ENCODE measurements at places on chromosomes 6 and 20. TPM values are rescaled to one million over a fixed set of nuclear protein-coding genes. Genes with fewer than 3 reads are reported as not detected.

DNA sequence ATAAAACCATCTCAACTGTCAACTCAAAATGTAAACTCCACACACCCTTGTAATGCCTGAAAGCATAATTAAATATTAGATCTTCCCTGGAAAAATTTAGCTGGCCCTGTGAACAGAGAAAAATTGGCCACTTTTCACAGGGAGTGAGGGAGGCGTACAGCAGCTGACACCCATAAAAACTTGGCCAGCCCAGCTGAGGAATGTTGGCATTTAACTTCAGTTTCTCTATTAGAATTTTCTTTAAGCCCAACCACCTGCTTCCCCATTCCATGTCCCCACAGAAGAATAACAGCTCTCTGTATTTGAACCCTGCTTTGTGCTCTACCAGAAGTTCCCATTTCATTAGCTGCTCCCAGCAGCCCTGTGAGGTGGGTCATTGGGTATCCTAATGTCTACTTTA lies 41.0 kb downstream of the PKHD1 start:
- DNase-seq, result no peak

GRCh38 chr6:166841216-166841615 lies 115.1 kb downstream of the RNASET2 start:
- no peak for DNase-seq

GRCh38 chr6:128368213-128368944 lies 152.0 kb downstream of the PTPRK start:
- peak; percentile 64 for DNase-seq

GRCh38 chr6:47187893-47188587 lies 121.7 kb downstream of the TNFRSF21 start:
- DNase-seq, result no peak

Gene NKX2-2
- not detected for total RNA-seq

DNA sequence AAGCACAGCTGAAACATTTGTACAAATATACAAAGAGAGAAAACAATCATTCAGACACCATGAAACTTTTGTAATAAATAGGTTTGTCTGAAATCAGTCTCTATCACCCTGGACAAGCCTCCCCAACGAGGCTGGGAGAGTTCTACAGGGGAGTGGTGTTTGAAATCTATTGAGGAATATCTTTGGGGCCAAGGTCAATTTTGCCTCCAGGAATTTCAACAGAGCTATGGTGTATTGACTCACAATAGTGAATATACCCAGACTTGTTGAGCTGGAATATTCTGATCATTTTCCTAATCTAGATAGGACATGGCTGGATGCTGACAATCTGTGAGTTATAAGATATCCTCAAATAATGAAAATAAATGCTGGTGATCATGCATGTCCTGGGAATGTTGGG lies 51.5 kb upstream of the ENPP5 start:
- no peak for DNase-seq

Gene IFNGR1
- total RNA-seq, result 105 TPM

- DNase-seq, result no peak
These were observed 64.7 kb downstream of the C6orf118 start for GRCh38 chr6:165244524-165245247.

Gene CST2
- total RNA-seq, result not detected

DNA sequence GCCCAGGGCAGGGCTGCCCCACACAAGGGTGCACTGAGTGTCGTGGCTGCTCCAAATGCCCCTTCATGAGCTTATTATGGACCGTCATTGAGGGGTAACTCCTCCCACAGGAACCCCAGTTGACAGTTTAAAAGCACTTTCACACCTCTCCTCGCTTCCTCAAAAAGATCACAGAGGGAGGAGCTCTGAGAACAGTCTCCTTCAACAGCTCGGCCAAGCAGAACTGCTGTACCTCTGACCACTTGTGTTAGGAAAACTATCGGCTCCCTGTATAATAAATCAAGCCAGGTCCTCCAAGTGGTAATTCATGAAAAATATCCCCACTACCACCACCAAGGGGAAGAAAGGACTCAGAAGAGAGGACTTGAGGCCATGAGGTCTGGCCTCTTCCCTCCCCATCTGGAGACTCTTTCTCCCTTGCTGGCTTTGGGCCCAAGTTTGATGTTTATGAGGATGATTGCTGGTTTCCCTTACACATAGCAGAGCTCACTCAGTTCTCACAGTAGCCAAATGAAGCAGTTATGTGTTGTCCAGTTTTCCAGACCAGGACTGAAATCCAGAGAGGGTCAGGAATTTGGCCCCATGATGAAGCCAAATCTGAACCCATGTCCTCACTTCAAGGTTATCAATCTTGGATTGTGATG lies 8.7 kb downstream of the SNX21 start:
- DNase-seq, result peak; percentile 28

DNA sequence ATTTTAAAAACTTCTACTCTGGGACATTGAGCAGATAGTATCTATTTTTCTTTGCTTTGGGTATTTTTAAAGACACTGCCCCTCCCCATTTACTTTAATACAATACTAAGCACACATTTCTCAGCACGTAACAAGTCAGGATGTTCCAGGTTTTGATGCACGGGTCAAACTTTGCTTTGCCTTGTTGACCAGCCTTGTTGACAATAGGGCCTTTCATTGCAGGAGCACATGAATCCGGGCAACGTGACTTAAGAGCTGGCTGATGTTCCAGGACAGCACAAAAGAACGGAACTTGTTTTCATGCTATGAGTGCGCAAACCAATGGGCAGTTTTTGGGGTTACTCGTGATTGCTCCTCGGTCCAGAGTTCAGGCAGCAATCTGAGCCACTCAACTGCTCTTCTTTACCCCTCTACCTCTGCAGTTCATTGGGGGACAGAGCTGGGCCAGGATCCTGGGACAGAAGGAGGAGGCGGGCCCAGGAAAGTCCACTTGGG lies 78.6 kb upstream of the SLC22A16 start:
- no peak for DNase-seq

Gene MBOAT1
- 22.0 TPM for total RNA-seq

DNA sequence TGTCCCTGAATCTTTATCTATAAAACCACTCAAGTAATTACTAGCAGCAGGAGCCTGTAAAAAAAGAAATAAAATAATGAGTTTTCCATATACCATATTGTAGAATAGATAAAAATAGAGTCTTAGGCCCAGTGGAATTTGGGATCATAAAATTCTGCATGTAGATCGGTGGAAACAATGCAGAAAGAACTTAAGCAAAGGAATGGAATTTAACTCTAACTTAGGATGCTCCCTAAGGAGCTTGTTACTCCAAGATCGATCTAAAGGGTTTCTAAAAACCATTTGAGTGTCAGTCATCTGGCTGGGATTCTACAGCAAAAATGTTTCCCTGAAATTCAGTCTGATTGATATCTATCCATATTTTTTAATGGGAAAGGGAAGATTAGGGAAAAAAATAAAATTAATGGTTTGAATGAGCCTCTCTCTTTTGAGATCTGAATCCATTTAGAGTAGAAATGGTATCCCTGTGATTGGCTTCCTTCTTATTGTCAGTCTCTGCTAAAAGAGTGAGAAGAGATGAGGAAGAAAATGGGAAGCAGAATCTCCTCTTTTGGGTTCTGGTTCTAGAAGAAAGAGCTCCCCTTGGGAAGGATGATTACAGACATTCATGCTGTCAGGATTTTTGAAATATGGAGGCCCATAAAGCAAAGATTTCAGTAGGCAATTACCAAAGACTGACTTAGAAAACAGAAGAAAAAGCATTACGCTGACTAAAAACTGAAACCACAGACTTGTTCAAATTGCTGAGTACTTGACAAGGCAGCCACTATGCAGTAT lies 564.3 kb upstream of the MARCKS start:
- DNase-seq, result no peak

Gene PLCB4
- total RNA-seq, result 13.8 TPM

Gene TRDN
- not detected for total RNA-seq

- DNase-seq, result no peak
These were observed 81.4 kb downstream of the NRSN1 start for GRCh38 chr6:24207413-24207812.

DNA sequence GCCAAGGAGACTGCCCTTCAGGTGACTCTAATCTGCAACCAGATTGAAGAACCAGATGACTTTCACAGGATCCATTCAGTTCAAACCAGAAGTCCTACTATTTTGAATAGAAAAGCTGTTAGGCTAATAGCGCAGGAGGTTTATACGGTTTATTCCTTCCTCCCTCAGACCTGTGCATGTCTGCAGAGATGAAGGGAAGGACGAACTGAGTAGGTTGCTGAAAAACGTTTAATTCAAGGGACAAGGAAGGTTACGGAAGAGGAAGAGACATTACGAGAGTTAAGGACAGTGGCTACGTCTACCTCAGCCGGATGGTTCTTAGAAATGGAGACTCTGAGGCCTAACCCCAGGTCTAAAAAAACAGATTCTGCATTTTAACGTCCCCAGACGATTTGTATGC lies 978 bp downstream of the AURKA start:
- peak; percentile 13 for DNase-seq

- peak; percentile 19 for DNase-seq
These were observed 108.6 kb upstream of the SLC2A12 start for GRCh38 chr6:134161041-134161440.

Gene C6orf163
- 1.0 TPM for total RNA-seq

DNA sequence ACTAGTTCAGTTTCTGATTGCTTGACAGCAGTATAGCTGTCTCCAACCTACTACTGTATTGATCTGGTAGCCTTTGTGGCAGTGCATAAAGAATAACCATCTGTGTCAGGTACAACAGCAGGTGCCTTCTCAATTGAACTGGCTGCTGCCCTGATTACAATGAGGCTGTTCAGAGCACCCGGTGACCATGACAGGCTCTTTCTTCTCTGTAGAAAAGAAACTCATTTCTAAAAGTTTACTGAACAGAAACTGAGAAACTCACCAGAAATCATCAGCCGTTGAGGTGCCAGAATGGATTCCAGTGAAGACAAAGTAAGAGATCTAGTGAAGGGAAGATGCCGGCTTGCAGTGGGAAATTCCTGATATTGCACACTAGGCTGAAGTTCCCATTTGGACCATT lies 954.4 kb downstream of the PHF3 start:
- no peak for DNase-seq

- DNase-seq, result no peak
These were observed 84.6 kb downstream of the PTPN1 start for GRCh38 chr20:50594591-50595432.

Gene MRPS26
- total RNA-seq, result 34.5 TPM

DNA sequence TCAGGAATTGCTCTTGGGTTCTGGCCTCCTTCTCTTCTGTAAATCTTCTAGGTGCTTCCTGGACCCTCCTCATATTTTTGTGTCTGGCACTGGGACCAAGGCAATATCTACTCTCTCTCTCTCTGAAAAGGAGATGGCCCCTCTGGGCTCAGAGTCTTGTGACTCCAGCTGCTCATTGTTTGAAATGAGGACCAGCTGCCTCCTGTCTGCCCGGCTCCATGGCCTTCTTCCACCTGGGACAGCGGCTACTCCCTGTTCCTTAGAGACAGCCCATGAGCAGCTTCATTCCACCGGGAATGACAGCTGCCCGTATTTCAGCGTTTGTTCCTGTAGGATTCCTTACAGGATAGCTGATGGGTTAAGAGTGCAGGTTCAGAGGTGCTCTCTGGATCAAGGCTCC lies 2.9 kb downstream of the TGM3 start:
- no peak for DNase-seq

Gene WFDC5
- not detected for total RNA-seq

DNA sequence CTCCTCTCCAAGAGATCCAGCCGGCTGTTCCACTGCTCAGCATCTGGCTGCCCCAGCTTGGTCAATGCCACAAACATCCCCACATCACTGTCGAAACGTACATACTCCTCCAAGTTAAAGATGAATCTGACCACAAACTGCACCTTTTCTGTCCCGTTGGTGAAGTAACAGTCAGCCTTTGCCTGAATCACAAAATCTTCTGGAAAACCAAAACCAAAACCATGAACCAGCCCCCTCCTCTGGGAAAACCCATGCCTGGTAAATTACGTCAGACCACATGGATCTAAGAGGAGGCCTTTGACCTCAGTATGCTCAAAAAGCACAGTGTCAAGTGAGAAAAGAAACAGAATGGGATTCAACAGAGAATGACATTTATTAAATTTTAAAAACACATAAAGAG lies 1.7 kb downstream of the HLA-DOB start:
- no peak for DNase-seq

DNA sequence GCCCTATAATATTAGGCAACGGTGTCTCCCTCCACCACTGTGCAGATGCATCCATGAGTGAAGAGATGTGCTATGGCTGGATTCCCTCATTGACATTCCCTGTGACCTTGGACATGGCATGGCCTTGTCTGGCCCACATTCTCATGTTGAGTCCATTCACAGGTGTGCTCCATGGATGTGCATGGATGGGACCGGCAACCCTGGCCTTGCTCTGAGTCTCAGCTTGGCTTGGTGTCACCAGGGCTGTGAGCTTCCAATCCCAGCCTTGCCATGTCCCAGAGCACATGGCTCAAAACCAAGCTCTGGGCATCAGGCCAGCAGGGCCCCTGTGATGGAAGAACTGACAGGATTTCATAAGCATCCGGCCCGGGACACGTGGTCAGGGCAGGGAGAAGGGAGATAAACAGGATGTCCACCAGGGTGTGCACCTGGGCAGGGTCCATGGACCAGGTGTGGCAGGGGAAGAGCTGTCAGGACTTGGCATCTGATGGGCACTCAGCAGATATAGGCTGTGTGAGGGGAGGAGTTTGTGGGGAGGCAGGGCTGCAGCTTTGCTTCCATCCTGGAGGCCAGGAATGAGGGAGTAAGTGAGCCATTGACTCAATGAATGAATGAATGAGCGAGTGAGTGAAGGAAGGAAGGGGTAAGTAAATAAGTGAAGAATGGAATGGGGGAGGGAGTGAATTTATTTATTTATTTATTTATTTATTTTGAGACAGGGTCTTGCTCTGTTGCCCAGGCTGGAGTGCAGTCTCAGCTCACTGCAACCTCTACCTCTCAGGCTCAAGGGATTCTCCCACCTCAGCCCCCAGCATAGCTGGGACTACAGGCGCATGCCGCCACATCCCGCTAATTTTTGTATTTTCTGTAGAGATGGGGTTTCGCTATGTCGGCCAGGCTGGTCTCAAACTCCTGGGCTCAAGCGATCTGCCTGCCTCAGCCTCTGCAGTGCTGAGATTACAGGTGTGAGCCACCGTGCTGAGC lies 15.7 kb downstream of the NRSN2 start:
- peak; percentile 94 for DNase-seq

- DNase-seq, result no peak
These were observed 94.8 kb downstream of the VIP start for GRCh38 chr6:152845421-152845820.

DNA sequence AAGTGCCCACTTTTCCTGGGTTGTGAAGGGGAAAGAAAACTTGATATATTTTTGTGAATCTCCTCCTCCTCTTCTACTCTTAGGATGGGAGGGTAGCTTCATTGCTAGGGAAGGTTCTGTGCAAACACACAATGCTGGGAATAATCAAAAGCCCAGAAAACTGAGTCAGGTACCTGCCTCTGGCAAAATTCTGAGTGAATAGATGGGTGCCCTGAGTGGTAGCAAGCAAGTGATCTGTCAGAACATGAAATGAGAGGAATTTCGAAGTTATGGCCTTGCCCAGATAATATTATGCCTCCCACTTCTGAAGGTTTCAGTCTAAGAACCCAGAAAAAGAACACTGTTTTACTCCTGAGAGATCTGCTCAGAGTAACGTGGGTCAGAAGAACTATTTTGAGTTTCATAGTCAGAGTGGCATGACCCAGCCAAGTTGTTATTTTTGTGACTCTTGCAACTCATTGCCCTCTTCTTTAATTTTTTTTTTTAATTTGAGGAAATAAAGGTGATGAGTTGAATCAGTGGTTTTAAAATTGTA lies 158.3 kb downstream of the BMP2 start:
- no peak for DNase-seq

Measured in dermis blood vessel endothelial cell (primary cell).